ENCODE measurements at places on chromosomes 2 and 18. TPM values are rescaled to one million over a fixed set of nuclear protein-coding genes. Genes with fewer than 3 reads are reported as not detected.
A peak's percentile ranks its signal among the peaks of the same experiment; 100 is the strongest.

DNA sequence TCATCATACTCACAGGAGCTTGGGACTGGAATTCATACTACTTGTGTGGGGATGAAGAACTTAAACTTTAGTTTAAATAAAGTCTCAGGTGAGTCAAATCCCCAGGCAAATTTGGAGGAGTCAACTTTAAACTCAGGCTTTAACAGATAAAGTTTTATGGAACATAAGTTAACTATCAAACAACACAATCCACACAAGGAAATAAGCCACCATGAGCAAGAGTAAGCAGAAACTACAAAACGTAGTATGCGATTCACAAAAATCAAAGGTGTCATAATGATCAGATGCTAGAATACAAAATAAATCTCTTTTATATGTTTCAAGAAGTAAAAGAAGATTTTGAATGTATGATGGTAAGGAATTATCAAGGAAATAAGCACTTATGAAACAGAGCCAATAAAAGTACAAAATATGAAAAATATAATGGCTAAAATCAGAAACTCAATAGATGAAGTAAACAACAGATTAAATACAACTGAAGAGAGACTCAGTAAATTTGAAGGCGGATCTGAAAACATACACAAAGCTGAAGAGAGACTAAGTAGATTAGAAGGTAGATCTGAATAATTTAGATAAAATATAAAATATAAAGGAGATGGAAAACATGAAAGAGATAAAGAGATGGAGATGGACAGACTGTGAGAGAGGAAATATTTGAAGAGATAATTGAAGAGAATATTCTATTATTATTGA, 97.5 kb upstream of the TWIST2 start:
- DNase-seq: no peak

- no peak for DNase-seq
Observed at GRCh38 chr18:76419811-76420210, 75.2 kb downstream of the ZNF516 start.

Gene SERPINB11
- polyA plus RNA-seq: not detected

DNA sequence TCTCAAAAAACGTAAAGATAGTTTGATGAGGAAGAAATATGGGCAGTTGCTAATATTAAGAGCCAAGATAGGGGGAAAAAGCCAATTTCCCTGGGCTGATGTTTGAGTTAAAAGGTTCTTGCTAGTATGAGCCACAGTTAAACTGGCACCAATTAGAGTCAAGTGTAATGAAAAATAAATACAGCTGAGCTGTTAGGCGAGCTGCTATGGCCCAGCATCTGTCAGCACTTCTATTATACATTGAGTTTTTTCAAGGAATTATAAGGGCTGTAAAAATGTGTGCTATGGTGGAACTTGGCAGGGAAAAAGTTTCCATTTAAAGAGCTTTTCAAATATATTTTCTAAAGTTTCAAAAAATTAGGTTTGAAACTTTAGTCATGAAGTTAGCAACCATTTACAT, 279.6 kb downstream of the CYRIA start:
- no peak for DNase-seq

- DNase-seq: no peak
Observed at GRCh38 chr2:20607446-20607845, 43.5 kb downstream of the HS1BP3 start.

Gene ACTG2
- 478 TPM for polyA plus RNA-seq

GRCh38 chr2:135821190-135821589, 15.8 kb downstream of the LCT start:
- no peak for DNase-seq

- DNase-seq: no peak
Observed at GRCh38 chr2:30235859-30236535, 4.7 kb downstream of the LBH start.

GRCh38 chr2:234110219-234110618, 59.7 kb downstream of the SPP2 start:
- no peak for DNase-seq

DNA sequence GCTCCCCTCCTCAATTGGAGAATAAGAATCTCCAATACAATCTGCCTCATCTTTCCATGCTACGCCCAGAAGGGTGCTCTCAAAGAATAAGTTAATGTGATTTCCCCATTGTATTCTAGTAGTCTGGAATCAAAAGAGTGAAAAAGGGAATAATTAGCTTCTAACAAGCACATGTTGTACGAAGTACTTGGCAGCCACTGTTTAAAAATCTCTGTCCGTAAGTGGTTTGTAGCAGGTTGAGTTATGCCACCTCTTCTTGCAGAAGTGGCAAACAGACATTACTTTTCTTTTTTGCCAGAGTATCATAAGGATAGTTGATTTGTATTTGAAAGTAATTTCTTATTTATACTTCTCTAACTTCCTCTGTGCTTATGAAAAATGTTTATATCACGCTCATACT, 184.7 kb downstream of the CD226 start:
- DNase-seq: no peak

Gene CHRND
- polyA plus RNA-seq: not detected

DNA sequence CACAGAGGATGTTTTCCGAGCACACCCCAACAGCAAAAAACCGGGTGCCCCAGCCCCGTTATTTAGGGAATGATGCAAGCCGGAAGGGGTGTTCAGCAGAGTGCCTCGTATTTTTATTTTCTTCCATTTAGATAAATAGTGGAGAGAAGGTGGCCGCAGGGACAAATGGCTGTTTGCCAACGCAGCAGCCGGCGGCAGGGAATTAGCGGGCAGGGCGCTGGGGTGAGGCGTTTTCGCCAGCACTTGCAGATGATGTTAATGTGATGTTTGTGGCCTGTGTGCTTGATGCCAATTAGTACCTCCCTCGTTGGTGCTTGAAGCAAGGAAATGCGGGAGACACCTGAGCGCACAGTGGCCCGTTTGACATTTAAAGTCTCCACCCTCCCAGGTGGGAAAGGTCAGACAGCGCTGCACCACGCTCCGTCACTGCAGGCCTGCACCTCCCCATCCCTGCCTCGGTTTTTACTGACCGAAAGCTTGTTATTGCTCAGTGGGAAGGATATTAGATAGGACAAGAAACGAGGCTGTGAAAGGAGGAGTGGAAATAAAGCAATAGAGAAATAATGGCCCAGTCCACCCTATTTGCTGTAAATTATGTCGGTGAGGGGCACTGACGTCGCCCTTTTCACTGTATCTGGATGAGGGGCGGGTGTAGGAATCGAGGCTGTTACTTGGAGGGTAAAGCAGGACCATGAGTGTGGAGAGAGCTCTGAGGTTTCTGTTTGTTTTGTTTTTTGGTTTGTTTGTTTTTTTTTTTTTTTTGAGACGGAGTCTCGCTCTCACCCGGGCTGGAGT, 39.1 kb downstream of the NFATC1 start:
- no peak for DNase-seq

DNA sequence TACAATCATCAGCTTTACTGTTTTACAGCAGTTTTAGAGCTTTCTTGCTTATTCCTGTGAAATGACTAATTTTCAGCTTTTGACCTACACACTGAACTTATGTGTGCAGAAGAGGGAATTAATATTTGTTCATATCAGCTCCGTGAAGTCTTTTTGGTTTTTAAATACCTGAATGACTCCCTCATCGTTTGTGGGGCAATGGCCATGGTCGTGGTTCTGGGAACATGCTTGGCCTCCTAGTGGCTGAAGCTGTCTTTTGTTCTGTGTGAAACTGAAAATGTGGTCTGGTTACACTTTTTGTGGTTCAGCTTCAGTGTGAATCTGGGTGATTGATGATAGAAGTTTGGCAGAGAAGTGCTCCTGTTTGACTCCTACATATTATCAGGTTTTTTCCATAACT, 408.1 kb downstream of the THSD7B start:
- no peak for DNase-seq

GRCh38 chr2:24926602-24927252, 6.7 kb upstream of the ADCY3 start:
- peak; percentile 77 for DNase-seq

DNA sequence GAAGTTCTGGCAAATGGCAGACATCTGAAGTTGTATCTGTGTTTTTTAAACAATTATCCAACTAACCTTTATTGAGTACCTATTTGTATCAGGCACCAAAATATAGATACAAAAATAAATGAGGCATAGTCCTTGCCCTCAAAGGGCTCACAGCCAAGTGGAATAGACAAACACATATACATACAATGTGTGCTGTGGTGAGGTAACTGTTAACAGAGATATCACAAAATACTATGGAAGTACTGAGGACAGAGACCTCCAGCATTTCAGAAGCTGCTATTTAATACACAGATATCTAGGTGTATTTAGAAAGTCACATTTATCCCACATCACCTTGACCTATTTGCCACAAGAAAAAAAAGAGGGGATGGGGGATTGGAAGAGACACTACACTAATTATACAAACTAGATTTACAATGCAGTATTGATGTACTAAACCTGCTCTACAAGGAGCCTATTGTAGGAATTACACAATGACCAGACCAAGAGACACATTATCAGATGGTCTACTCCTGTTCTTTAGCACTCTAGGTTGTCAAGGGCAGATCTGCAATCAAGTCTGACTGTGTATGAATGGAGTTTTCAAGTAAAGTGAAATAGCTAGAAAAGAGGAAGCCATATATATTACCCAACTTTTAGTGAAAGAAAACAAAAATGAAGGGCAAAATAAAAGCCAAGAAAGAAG, 62.2 kb downstream of the SPIRE1 start:
- DNase-seq: no peak

DNA sequence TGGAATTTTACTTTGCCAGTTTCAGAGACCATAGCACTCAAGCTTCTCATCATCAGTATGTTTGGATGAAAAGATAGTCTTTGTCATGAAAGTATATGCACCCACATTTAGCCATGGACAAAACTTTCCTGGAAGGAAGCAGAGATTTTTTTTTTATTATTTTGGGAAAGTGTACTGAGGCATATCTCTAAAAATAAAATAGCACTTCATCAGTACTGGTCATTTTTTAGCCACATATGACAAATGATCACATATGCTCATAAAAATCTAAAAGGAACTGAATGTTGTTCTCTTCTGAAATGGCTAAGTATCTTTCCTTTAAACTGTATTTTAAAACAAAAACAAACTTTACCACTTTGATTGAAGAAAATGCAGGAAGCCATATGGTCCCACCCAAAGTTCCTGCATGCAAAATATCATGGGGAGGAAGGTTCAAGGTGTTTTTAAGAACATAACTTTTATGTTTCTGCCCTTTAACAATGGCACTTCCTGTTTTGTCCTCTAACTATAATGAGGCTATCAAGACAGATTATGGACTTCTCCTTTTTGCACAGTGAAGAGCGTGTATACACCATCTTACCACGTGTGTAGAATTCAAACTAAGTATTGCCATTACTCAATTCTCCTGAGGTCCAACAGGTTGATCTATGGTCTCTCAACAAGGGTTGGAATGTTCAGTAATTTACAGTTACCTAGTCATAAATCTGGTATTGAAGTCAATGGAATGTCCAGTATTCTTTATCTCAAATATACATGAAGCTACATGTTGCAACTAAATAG, 77.1 kb upstream of the SLC39A10 start:
- DNase-seq: no peak

- DNase-seq: no peak
Observed at GRCh38 chr18:73840319-73840945, 307.2 kb downstream of the FBXO15 start.

Gene UGT1A10
- polyA plus RNA-seq: not detected

- no peak for DNase-seq
Observed at GRCh38 chr2:117621326-117621725, 193.2 kb upstream of the DDX18 start.

Gene KLHL30
- 0.20 TPM for polyA plus RNA-seq

DNA sequence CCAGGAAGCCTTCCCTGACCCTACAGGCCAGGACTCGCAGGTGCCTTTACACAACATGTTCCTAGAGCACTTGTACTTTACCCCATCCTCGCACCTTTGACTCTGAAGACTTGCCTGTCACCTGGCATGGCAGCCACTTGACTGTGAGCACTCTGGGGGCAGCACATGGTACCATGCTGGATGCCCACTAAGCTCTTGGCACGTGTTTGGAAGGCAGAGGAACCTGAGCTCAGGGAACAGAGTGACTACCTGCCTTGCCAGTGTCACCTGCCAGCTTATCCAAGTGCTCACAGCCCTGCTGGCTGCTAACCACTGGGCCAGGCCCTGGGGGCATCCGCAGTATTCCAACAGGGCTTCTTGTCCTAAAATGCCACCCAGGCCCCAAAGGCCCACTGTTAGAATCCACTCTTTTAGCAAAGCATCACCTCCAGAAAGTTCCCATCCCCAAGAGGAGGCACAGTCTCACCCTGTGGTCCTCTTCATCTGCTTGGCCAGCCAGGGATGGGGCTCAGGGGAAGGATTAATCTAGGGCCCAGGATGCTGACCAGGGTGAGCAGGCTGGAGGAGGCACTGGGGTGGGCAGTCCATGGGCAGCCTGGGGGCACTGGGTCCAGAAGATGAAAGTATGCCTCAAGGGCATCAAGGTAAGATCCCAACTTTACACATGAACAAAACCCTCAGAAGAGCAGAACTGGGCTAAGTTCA, 57.0 kb downstream of the ZBTB7C start:
- no peak for DNase-seq

GRCh38 chr2:16861530-16861929, 195.9 kb upstream of the CYRIA start:
- no peak for DNase-seq

Gene ANKRD62
- not detected for polyA plus RNA-seq

Gene PLGLB2
- not detected for polyA plus RNA-seq

DNA sequence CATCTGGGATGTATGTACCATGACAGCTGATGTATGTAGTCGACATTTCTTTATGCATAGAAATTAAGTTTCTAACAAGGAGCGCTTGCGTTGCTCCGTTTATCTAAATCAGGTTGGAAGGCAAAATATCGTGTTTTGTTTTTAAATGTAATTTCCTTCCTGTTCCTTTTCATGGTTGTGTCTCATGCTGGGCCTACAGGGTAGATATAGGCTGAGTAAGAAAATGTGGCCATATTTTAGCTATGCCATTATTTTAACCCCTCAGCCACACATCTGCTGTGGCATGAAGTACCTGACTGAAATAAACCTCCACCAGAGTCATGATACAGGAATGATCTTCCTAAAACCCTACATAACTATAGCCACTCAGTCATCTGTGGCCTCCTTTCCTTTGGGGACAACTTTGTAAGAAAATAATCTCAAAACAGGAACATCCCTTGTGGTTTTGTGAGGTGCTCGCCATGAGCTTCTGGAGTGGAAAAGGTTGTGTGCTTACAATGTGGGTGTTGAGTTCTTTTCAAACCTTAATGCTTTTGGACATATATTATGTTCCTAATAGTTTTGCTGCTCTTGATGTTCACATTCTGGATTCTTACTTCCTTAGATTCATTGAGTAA, 214.3 kb downstream of the FAM210A start:
- no peak for DNase-seq

Gene COMMD1
- polyA plus RNA-seq: 44.9 TPM

Gene TCF23
- polyA plus RNA-seq: 56.1 TPM

Gene C1GALT1C1L
- polyA plus RNA-seq: 1.3 TPM

Gene KLHL14
- polyA plus RNA-seq: 0.50 TPM

Gene SIX3
- not detected for polyA plus RNA-seq

Gene SLC9A4
- polyA plus RNA-seq: not detected

GRCh38 chr2:175234650-175235049, 53.1 kb upstream of the ATP5MC3 start:
- no peak for DNase-seq

Gene CDH7
- 0.04 TPM for polyA plus RNA-seq

GRCh38 chr2:230912046-230912445, 13.0 kb downstream of the GPR55 start:
- DNase-seq: no peak

Gene RNU2-63P
- polyA plus RNA-seq: not detected

Gene DSEL
- polyA plus RNA-seq: 3.1 TPM

Gene WDR35
- 7.1 TPM for polyA plus RNA-seq

Gene TDRD15
- polyA plus RNA-seq: not detected

GRCh38 chr2:101064868-101065549, 62.9 kb downstream of the RPL31 start:
- no peak for DNase-seq

Data from ovary (tissue), 10 donors.